Osteoblast (primary cell): ENCODE measurements at places on chromosomes 7 and 10. TPM values are rescaled to one million over a fixed set of nuclear protein-coding genes. Genes with fewer than 3 reads are reported as not detected.

The KCP gene
- 0.88 and 1.1 TPM in 2 replicates for total RNA-seq

The CYP2C9 gene
- total RNA-seq: not detected in 2 replicates

The CLCN1 gene
- total RNA-seq: under 0.01 TPM in 2 replicates

The CPEB3 gene
- 1.1 and 1.2 TPM in 2 replicates for total RNA-seq

The NUTM2E gene
- total RNA-seq: not detected in 2 replicates

GRCh38 chr10:71515531-71516172 lies 118.9 kb downstream of the CDH23 start:
- DNase-seq: peak; percentile 35

DNA sequence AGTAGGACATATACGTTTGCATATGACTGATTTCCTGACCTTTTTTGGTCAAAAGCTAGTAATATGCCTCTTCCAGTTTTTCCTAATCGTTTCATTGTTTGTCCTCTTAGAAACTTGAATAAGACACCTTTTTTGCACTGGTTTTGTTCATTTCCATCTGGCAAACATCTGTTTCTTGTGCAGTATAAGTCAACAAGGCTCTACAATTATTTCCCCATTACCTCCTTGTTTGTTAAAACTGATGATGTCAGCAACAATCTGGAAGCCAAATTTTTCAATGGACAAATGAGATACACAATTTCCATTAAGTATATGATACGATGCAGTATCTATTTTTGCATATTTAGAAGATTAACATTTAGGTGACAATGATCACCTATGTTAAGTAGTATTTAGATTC lies 148.8 kb downstream of the NRBF2 start:
- DNase-seq: no peak

DNA sequence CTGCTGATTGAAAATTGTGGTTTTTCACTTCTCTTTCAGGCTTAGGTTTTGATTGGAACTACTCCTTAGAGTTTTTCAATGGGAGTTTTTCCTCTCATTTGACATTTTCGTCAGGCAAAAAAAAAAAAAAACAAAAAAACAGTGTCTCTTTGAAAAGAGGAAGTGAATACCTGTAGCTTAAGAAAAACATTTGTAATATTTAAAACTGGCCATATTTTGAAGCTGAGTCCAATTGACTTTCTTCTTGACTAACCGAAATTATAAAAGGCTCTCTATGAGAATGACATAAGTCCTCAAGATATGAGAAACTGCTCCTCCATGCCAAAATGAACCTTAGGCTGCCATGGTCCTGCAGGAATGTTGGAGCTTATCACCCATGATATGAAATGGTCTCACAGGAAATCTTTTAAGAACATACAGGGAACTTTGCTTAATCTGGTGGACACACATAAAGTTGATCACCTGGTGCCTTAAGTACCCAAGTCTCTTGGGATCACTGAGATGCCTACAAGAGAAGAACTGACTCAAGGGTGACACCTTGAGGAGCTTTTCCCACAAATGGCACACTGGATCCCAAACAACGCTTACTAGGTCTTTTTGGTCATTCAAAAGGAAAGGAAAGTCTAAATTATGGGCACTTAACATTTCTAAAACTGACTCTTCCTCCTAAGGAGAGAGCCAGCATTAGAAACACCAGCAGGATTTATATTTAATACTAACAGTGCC lies 263.4 kb downstream of the CDC14C start:
- no peak for DNase-seq

DNA sequence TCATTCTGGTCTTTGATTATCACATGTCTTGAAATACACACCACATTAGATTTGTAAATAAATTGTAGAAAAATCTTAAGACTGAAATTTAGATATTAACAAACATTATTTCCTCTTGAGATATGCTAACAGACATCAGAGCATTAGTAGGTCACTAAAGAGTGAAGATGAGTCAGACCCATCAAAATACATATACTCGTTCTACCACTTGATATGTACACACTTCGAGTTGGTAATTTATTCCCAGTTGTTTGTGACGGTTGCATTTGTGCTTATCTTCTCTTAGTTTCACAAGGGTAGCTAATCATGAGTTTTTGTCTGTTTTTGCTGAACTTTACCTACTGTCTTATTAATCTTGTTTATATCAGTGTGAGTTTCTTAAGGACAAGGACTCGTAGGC lies 383.4 kb downstream of the AUTS2 start:
- DNase-seq: peak; percentile 21

DNA sequence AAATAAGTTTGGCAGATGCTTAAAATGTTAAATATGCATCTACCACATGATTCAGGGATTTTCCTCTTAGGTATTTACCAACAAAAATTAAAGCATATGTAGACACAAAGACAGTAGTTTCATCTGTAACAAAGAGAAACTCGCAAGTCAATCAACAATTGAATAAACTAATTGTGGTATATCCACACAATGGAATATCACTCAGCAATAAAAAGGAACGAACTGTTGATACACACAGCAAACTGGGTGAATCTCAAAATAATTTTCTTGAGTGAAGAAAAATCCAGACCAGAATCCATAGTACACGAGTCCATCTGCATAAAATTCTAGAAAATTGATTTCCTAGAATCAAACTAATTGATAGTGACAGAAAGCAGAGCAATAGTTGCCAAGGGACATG lies 5.2 kb downstream of the ARHGAP12 start:
- no peak for DNase-seq

GRCh38 chr10:109633846-109634245 lies 289.5 kb downstream of the XPNPEP1 start:
- DNase-seq: no peak
